ENCODE measurements at places on chromosomes 5 and 9.
A peak's percentile ranks its signal among the peaks of the same experiment; 100 is the strongest.

- DNase-seq, result no peak
These were observed 62.6 kb downstream of the PPARGC1B start for GRCh38 chr5:149792540-149793255.

GRCh38 chr5:116908537-116908936 lies 333.9 kb upstream of the SEMA6A start:
- no peak for DNase-seq

GRCh38 chr5:32092938-32093812 lies 80.9 kb downstream of the GOLPH3 start:
- peak; percentile 70 for DNase-seq

DNA sequence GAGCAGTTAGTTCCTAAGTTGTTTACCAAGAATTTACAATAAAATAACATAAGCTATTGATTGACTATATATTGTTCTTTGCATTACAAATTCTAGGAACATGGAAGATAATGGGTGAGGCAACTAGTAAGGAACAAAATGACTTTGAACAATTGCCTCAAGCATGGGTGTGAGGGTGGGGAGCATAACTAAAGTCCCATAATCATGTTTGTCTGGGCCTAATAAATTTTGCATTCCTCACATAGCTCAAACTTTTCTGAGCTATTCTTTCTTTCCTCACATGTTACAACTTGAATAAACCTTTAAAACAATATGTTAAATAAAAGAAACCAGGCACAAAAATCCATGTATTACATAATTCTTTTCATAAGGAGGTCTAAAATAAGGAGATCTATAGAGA lies 1066.1 kb downstream of the NR2F1-AS1 start:
- no peak for DNase-seq

- DNase-seq, result no peak
These were observed 55.0 kb downstream of the SH3PXD2B start for GRCh38 chr5:172399336-172399735.

- DNase-seq, result no peak
These were observed 513.7 kb downstream of the CDK5RAP2 start for GRCh38 chr9:120066315-120066714.

DNA sequence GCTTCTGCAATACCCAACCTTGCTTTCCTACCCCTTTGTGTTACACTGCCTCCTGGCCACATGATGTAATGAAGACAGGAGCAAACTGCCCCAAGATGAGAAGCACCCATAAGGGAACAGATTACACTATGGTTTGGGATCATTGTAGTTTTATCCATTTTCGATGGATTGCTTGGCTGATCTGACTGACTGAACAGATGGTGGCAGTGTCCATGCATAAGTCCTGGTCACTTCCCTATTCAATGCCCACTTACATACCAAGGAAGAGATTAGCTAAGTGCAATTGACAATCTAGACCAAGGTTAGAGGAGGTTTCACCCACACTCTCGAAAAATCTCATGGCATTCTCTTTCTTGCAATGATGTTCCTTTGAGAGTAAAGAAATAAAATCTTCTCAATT lies 319.9 kb downstream of the RAB3C start:
- DNase-seq, result no peak

GRCh38 chr5:84384604-84385575 lies at the start of gene EDIL3:
TSS of gene EDIL3 (minus strand) at chr5:84384880. CDS start at chr5:84384374, 506 bp downstream.
- peak; percentile 51 for DNase-seq

- DNase-seq, result no peak
These were observed 51.4 kb downstream of the TRIP13 start for GRCh38 chr5:943918-944620.

DNA sequence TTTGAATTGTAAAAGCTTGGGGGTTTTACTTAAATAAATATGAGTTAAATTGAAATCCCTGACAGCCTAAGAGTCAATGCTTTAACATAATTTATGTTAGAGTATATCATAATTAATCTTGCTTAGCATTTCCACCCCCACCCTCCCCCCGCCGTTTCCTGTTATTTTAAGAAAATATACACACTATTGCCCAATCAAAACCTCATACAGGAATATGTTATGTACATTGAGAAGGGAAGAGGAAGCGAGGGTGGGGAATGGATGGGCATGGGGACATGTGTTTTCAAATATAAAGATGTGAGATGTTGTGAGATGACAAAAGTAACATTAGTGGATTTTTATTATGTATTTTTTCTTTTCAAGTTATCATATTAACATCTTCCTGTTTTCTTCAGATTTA lies 561.1 kb upstream of the MEF2C start:
- no peak for DNase-seq

DNA sequence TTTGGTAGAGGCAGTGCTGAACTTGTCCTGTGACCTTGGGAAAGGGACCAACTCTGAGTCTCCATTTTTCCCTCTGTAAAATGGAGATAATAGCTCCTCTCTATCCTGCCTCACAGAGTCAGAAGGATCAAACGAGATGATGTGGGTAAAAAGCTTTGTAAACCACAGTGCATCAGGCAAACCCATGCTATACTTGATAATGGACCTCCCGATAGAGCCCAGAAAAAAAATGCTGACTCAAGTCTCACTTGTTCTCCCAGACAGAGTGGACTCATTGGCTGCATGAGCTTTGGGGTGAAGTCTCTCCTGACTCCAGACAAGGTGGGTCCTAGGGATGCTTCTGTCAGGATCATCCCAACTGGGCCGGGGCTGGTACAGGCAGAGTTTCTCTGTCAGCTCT lies 32.0 kb downstream of the RGS3 start:
- DNase-seq, result no peak

GRCh38 chr5:151086905-151087360 lies 6.1 kb upstream of the TNIP1 start:
- peak; percentile 86 for DNase-seq

Data from activated CD8-positive, alpha-beta memory T cell treated with anti-CD3 and anti-CD28 coated beads, Interleukin-2, amount 50 U/mL, for 48 hours (primary cell).